Astrocyte of the spinal cord (primary cell): ENCODE measurements at places on chromosomes 5 and 9.

- DNase-seq: peak; percentile 95
Measured at GRCh38 chr5:43105369-43106289, 15.1 kb upstream of the ZNF131 start.

GRCh38 chr5:10469253-10470050, 27.8 kb downstream of the ROPN1L start:
- peak; percentile 93 for DNase-seq

DNA sequence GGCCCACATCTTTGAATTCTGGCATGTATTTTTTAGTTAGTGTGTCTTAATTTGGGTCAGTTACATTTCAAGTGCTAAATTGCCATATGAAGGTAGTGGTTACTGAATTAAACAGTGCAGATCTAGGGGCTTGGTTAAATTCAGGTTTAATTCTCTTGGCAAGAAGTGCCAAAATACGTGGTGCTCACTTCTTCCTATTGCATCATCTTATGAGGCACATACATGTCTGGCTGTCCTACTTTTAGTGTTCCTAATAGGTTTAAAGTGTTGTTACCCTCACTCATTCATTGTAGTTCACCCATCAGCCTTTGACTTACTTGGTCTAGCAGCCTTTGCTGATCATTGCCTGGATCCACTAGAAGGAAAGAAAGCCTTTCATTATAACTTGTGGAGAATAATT, 59.5 kb downstream of the RPS6 start:
- no peak for DNase-seq

GRCh38 chr9:117160254-117160653, 254.6 kb downstream of the ASTN2 start:
- no peak for DNase-seq

DNA sequence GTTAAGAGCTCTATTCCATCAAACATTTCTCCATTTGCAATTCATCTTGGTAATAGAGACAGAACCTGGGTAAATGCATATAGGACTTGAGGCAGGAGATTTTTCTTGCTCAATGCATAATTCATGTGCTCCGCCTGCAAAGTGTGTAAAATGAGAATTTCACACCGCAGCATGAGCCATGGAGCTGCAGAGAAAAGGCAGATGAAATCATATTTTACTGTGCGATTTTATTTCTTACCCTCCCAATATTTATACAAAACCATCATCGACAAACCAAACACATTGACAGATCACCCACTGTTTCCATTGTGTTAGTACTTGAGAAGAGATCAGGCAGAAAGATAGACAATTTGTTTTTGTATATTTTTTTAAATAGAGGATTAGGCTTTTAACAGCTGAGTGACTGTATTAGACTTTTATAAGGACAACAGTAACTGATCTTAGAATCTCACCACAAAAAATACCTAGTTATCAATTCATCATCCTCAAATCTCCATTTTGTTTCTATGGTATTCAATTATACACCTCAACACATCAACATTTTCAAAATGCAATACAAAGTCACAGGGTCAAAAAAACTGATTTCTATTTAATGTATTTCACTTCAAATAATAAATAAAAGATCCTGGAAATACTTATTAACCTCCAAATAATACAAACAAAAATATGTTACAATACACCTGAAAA, 191.1 kb downstream of the AP3B1 start:
- no peak for DNase-seq

GRCh38 chr5:74126294-74126693, 500.3 kb downstream of the ARHGEF28 start:
- no peak for DNase-seq

GRCh38 chr9:28922891-28923290, 1349.6 kb upstream of the C9orf72 start:
- DNase-seq: peak; percentile 8

DNA sequence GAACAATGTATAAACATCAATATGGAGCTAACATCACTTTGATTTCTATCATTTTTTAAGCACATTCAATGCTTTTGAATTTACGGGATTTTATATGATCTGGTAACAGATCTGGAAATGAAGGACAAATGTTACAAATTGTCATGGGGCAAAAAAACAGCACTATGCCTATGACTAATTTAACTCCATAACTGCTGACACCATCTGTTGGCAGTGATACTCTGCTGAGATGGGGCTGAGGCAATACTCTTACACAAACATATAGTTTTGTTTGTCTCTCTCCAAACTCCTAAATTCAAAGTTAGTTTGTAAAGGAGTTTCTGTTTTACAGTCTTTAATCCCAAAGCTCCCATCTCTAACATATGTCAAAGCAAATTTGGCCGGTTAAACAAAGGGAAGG, 132.5 kb upstream of the FER start:
- no peak for DNase-seq

DNA sequence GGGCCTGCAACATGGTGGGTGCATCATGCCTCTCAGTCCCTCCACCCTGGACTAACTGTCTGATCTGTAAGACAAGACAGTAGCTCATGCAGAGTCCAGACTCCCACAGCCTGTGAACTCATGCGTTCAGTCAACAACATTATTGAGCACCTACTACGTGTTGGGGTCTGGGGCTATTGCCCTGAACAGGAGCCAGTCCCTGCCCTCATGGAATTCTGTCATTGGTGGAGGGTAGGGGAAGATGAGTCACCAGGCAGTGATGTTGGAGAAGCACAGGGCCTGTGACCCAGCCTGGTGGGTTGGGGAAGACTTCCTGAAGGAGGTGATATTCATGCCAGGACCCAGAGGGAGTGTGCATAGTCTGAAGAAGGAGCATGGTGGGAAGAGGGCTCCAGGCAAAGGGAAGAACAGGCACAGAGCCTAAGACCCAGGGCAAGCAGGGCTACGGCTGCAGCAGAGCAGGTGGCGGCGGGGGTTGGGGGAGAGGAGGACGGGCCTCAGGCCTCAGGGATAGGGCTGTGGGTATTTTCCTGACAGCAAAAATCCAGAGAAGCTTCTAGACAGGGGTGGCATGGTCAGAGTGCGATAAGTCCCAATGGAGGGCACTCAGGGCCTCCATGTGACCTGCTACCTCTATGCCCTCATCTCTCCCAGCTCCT, 26.7 kb upstream of the PSD2 start:
- no peak for DNase-seq

DNA sequence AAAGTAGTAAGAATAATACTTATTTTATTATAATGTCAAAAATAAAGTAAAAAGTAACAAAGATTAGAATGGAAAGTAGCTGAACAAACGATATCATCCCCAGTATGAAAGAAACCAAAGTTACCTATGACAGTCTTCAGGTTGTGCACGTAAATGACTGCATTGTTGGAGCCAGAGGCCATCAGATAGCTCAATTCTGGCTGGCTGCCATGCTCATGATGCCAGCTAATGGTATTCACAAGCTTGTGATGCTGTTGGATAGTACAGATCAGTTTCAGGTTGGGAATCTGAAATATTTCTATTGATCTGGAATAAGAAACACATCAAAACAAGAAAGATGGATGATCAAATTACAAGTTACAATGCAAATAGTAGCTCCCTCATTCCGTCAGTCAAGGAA, 21.1 kb downstream of the GEMIN5 start:
- no peak for DNase-seq

GRCh38 chr5:58265246-58265930, 194.5 kb downstream of the PLK2 start:
- no peak for DNase-seq

DNA sequence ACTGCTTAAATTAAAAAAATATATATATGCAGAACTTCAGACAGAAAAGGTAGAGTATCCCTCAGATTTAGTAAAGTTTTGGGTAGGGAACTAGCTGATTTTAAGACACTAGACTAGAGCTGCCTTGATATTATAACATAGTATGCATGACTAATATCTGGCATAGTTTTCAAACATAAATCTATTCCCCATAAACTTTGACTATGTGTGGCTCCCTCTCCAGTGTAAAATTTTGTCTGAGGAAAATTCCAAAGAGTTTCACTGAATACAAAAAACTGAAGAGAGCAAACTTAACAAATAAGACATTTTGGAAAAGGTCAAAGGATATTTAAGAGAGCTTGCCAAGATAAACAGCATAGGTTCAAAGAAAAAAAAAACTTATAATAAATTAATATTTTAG, 66.2 kb upstream of the ZNF462 start:
- no peak for DNase-seq

GRCh38 chr5:80152778-80153177, 103.1 kb downstream of the SERINC5 start:
- DNase-seq: no peak

DNA sequence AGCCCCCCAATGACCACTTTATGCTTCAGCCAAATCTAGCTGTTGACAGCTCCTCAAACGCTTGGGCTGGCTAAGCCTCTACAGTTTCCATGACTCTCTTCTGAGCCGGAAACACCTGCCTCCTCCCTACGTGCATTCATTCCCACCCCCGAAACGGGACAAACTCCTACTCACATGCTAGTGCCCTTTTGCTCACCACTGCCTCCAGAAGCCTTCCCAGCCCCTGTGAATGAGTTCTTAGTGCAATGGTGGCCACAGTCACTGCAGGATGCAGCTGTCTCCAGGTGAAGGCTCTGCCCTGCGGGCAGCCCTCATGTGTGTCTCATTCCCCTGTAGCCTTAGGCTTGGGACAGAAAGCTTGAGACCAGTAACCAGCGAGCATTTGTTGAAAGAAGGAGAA, 68.8 kb upstream of the DAB2IP start:
- no peak for DNase-seq

GRCh38 chr5:103057208-103058130, 62.5 kb downstream of the GIN1 start:
- peak; percentile 14 for DNase-seq
